ENCODE measurements at places on chromosomes 6 and 20.

DNA sequence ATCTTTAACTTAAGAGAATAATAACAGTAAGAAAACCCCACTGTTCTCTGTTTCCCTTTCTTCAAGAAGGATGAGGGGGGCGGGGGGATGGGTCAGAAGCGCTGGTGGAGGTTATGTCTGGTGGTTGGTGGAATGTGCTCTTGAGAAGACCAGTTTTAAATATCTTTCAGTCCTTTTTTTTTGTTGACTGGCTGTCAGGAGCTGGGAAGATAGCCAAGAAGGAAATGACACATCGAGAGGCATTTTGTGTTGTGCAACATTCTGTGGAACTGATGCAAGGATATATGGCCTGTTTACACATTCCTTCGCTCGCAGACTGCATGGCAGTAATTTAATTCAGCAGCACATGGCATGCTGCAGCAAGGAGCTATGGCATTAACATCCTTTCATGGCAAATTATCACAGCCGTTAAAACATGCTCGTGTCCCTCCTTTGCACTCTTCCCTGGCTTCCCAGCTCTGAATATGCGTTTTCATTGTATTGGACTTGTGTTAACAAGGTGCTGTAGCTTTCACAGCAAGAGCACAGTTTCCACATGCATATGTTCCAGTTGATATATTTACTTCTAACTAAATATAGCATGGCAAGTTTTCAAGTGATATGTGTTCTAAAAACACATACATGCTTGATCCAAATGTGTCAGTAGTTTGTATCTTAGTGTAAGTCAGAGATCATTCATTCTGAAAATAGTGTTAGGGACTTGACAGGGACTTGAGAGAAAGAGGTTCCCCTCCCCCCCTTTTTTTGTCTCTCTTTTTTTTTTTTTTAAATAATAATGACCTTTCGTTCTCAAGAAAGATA, 68.2 kb upstream of the SUPT3H start:
- peak; percentile 48 for DNase-seq

DNA sequence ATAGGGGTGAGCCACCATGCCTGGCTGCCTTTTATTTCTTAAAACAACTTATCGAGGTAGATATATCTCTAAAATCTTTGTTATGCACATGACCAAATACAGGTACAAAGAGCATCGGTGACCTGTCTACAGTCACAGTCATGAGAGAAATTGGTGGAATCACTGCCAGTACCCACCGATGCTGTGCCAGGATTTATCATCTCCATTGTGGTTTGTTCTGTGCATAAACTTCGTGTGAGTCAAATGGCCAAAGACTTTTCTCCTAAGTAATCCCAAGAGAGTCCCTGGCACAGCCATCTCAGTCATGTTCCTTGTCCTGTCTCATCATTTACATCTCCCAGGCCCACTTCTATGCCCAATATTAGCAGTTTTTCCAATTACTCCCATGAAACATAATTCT, 9.0 kb downstream of the GSTA3 start:
- no peak for DNase-seq

GRCh38 chr6:54595844-54596243, 250.7 kb upstream of the FAM83B start:
- no peak for DNase-seq

DNA sequence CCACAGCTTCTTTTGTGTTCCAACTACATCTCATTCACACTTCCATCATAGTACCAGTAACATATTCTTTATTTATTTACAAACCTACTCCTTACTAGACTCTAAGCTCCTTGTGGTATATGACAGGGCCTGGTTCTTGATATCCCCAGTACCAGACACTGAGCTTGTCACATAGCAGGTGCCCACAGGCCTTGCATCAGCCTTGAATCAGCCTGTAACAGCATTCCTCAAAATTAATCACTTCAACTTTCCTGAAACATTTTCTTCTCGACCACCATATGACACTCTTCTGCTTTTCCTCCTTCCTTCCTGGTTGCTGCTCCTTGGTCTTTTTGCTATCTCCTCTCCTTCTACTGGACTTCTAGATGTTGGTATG, 24.7 kb upstream of the SRPK1 start:
- DNase-seq, result no peak

GRCh38 chr20:50014570-50015562, 32.1 kb downstream of the SNAI1 start:
- DNase-seq, result no peak

DNA sequence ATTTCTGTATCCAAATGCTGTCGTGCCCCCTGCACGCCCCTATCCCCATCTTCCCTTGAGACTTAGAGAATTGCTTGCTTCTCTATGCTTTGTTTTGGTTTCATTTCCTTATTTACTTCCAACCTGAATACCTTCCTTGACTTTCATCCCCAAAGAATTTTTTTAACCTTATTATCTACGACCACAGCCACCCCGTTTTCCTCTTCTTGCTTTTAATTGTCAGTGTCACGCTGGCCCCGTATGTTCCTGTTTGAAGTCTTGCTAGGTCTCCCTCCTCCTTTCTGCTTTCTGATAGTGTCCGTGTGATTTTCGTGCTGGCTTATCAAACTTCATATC, 40.1 kb downstream of the RNF217 start:
- no peak for DNase-seq

- DNase-seq, result no peak
Observed at GRCh38 chr20:62059401-62059800, 6.3 kb downstream of the TAF4 start.

DNA sequence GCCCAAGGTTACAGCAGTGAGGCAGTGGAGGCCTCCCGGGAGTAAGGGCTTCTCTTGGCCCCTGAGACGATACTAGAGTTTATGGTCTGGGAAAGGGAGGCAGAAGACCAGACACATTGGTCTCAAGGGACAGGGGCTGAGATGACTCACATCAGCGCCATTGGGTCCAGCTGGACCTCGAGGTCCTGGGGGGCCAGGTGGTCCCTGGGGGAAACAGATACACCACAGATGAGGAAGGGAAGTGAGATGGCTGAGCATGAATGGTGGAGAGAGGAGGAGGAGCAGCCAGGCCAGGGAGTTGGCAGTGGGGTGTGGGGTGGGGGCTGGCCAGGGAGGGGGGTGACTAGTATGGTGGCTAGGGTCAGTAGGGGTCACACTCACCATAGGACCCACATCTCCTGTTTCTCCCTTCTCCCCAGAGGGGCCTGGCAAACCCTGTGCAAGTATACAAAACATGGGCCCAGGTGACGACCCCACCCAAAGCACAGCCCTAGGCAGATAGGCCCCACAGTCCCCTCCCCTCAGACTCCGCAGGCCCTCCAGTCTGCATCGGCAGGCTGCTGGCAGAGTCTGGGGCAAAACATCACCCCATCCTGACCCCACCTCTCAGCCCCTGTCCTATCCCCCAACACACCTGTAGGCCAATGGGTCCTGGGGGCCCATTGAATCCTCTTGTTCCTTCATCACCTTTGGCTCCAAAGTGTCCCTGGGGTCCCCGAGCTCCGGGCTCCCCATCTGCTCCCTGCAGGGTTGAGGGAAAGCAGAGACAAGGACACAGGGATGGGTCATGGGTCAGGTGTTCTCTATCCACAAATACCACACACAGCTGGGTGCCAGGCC, 21.9 kb downstream of the COL11A2 start:
- no peak for DNase-seq

- no peak for DNase-seq
Observed at GRCh38 chr6:47363736-47364135, 54.0 kb upstream of the TNFRSF21 start.

DNA sequence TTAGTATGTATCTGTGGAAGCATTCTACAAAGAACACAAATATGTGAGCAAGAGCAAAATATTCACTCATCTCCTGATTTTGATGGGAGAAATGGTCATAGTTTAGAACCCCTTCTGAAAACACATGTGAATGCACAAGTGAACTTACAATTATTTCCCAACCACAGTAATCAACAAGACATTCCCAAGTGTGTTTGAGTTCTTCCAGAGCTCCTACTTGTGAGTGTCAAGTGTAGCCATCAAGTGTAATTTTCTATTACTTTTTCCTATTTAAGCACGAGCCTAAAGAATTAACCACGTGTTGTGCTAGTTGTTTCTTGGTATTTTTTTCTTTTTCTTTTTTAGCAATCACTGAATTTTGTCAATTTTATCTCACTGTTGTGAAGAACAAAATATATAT, 402.3 kb downstream of the NKAIN2 start:
- no peak for DNase-seq

DNA sequence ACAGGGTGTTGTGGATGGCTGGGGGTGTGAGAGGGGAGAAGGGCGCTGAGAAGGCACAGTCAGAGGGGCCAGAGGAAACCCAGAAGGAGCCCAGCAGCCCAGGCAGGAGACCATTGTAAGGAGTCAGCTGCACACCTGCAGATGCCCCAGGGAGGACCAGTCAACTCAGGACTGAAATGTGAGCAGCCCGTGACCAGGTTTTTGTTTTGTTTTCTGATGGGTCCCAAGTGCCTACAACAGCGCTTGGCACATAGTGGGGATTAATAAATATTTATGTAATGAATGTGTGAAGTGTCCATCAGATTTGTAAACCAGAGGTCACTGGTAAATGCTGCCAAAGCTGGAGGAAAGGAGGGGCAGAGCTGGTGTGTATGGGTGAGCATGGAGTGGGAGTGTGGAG, 30.2 kb downstream of the TRAM2 start:
- DNase-seq, result no peak

- DNase-seq, result no peak
Observed at GRCh38 chr20:25548613-25549086, 36.7 kb downstream of the NINL start.

- no peak for DNase-seq
Observed at GRCh38 chr6:3531481-3531880, 74.6 kb upstream of the SLC22A23 start.

GRCh38 chr20:44142413-44142812, 44.6 kb downstream of the JPH2 start:
- DNase-seq, result no peak

DNA sequence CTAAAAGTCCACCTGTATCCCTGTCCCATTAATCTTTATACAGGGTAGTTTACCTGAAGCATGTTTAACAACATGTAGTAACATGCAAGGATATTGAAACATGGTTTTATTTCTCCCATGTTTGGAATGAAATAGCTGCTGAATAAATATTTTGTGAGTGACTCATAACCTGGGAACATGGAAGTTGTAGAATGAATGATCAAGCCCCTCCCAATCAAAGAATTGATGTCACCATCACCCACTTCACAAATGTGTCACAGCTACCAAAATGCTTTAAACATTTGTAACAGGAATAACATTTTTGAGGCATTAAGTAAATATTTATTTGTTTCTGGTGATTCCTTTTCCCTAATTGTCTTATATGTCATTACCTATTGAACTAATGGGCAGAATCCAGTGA, 58.9 kb upstream of the TNFAIP3 start:
- no peak for DNase-seq

GRCh38 chr6:2196079-2196679, 49.2 kb downstream of the GMDS start:
- DNase-seq, result no peak

GRCh38 chr6:34423254-34423653, 2.6 kb downstream of the RPS10 start:
- no peak for DNase-seq

GRCh38 chr6:42404484-42404883, 47.2 kb downstream of the TRERF1 start:
- DNase-seq, result peak; percentile 54

- DNase-seq, result no peak
Observed at GRCh38 chr6:158387036-158387435, 74.8 kb downstream of the TULP4 start.

DNA sequence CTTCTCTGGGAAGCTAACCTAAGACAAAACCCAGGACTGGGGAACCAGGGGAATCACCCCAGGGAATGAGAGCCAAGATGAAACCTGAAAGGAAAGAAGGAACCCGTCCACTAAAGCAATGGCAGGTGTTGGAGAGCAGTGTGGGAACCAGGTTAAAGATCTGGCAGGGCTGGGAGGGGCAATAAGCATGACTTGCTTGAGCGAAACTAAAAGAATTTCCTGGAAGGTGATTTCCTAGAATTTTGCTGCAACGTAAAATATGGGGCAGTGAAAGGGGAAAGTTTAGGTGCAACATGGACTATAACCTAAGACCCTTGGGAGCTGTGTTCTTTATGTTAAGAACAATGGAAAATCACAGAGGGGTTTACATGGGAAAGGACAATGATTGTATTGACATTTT, 126.2 kb upstream of the SSTR4 start:
- DNase-seq, result no peak

DNA sequence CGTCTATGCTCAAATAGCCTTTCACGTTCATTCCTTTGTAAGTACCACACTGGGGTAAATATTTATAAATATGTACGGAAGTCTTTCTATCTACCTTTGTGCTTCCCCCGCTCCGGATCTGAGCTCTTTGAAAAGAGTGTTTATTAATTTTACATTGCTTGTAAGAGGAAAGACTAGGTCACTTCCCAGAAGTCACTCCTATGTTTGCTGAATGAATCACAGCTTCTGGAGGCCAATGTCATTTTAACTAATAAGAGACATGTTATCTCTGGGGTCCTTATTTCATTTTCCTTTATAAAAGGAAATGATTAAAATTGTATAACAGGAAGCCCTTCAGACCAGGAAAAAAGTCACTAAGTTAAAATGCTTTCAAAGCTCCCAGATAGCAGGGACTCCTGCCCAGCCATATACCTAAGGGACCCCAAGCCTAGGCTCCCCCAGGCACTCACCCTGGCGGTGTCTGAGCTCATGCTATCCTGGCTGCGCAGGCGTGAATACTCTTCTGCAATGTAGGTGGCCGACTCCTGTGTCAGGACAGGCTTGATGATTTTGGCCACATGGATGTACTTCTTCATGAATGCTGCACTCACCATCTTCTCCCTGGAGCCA, 12.6 kb downstream of the MCM3 start:
- DNase-seq, result no peak

DNA sequence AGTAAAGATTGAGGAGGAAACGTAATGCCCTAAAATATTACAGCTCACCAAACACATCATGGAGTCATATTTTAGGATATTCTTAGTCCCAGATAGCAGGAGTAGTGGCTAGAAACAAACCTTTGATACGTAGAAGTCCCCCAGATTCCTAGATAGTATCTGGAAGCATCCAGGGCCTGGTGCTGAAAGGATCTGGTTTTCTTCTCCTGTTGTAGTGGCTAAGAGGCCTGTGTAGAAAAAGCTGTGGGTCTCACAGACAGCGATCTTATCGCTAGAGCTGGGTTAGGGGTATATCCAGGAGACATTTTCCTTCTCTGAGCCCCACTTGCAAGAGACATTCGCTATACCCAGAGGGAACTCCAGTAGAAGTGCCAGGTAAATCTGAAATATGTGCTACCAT, 139.9 kb downstream of the KCNQ5 start:
- no peak for DNase-seq

DNA sequence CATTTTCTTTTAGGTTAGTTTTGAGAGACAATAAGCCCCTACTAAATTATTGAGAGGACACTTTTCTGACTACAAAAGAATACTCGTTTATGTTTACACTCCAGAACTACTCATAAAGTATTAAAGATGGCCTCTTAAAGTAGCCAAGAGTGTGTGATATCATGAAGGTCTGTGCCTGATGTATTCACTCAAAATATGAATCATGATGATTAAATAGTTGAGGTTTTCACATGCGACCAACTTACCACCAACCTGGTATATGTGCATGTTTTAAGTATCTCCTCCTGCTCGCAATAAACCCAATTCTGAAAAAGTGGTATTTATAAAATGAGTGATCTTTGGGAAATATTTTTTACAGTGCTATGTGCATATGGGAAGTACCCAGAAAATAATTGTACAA, 43.9 kb downstream of the IL20RA start:
- no peak for DNase-seq
